ENCODE measurements at places on chromosomes 11 and 22.

GRCh38 chr22:30743257-30744020 lies 48.8 kb downstream of the OSBP2 start:
- DNase-seq, result no peak

- no peak for DNase-seq
Measured at GRCh38 chr22:50011447-50012210, 936 bp downstream of the IL17REL start.

GRCh38 chr22:32202539-32203180 lies 2.2 kb downstream of the RFPL2 start:
- no peak for DNase-seq

DNA sequence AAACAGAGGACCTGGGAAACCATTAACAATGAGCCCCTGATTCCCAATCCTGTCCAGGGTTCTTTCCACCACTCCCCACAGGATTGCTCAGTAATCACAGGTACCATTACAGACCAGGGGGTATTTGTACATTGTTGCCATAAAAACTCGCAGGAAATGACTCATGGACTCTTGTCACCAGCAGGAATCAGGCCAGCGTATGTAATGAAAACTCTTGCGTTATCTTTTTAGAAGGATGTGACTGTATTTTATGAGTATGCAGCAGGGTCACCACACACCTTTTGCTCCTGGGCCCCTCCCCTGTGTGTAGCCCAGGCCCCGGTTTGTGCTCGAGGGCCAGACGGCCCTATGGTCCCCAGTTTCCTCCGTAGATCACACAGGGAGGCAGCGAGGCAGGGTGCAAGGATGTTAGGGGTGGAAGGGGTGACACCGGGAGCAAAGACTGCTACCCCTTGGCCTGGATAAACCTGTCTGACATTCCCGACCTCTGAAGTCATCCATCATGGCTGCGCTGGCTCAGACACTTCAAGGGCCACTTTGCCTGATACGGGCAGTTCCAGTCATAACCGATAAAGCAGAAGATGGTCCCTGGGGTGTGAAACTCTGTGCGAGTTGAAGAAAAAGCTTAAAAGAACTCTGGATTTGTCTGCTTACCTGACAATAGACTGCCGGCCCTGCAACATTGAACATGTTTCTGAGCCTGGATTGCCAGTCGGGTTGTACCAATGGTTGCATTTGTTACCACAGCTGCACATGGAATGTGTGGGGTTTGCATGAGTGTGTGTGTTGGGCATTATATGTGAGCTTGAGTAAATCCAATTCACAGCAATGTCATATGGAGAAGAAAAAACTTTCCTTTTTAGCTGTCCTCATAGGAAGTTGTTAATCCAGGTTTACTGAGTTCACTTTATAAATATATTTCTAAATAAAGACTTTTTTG lies 56.9 kb downstream of the MICAL2 start:
- no peak for DNase-seq

- no peak for DNase-seq
Measured at GRCh38 chr11:13110145-13110544, 101.0 kb downstream of the RASSF10 start.

GRCh38 chr22:27467711-27468110 lies 333.8 kb downstream of the MN1 start:
- no peak for DNase-seq

GRCh38 chr11:58919980-58920379 lies 19.3 kb upstream of the GLYATL1 start:
- no peak for DNase-seq

DNA sequence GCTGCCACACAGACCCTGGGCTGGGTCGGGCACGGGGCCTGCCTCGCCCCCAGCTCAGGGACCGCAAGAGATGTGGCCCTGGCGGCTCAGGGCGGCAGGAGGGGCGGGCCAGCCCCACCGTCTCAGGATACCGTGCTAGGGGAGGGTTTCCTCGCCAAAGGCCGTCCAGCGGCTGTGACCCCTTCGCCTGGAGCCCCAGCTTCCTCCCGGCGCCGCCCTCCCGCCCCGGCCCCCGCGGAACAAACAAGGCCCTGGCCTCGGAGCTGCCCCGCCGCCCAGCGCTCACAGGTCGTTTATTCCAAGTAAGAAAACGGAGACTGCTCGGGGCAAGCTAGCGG lies 543 bp upstream of the AP2A2 start:
- DNase-seq, result no peak

DNA sequence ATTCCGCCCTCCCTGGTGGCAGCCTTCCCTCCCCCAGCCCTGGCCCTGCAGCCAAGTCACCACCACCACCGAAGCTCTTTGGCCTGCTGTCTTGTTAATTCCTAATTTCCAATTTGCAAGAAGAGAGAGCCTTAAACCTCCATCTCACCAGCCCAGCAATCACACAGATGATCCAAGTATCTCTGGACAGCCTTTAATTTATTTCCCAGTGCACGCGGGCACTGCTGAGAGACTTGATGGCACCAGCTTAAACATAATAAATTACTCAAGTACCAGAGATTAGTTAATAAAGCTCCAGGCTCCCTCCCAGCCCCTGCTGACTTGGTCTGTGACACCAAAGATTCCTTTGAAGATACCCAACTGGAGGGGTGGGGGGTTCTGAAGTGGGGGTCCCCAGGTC lies 494.7 kb downstream of the BUD13 start:
- no peak for DNase-seq

DNA sequence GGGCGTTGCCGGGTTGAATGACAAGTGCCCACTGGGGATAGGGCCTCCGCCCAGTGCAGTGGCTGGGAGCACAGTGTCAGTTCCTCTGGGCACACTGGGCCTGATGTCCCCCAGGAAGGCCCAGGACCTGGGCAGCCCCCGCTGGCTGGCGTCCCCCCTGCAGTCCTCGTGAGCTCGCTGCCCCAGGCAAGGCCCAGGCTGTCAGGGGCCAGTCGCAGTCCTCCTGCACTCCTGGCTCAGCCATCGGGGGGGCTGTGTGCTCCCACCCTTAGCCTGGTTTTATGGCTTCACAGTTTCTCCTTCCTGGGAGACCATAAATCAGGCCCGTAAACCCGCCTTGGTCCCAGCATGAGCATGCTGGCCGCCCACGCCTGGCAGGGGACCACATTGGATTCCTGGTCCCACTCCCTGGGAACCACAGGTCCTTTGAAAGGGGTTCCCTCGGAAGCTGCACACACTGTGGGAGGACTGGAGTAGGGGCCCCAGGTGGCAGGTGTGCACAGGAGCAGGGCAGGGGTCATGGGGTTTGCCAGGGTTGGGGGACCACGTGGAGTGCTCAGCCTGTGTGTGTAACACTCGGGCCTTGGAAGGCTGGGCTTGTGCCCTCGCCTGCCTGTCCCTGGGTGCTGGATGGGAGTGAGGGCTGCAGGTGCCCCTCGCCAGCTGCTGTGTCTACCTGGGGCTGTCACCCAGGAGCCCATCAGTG lies 113.6 kb downstream of the KCNQ1OT1 start:
- no peak for DNase-seq

- DNase-seq, result no peak
Measured at GRCh38 chr11:121887976-121888557, 227.9 kb downstream of the BLID start.

- no peak for DNase-seq
Measured at GRCh38 chr11:31881825-31882224, 70.7 kb upstream of the PAX6 start.

DNA sequence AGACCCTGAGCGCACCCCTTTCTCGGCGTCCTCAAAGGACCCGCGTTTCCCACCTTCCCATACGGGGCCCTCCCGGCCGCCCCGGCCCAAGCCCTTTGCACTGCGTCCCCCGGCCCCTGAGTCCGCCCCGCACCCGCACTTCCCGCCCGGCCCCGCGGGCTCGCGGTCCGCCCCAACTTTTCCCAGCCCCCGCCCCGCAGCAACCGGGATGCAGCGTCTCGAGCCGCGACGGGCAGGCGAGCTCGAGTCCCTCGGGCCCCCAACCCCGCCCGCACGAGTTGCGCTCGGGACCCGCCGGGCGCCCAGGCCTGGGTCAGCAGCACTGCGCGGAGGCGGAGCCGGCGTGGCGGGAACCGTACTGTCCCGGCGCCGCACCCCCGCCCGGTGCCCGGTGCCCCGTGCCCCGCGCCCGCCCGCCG lies 371 bp downstream of the SMCO4 start:
- no peak for DNase-seq

GRCh38 chr11:84899740-84900139 lies 727.4 kb downstream of the DLG2 start:
- no peak for DNase-seq

- no peak for DNase-seq
Measured at GRCh38 chr11:104130161-104130560, 33.8 kb downstream of the PDGFD start.

GRCh38 chr11:102920118-102920684 lies 35.3 kb downstream of the MMP13 start:
- no peak for DNase-seq
